ENCODE measurements at places on chromosomes 5 and 9.

GRCh38 chr5:76074487-76075065 lies 8.6 kb upstream of the SV2C start:
- DNase-seq, result peak; percentile 29

DNA sequence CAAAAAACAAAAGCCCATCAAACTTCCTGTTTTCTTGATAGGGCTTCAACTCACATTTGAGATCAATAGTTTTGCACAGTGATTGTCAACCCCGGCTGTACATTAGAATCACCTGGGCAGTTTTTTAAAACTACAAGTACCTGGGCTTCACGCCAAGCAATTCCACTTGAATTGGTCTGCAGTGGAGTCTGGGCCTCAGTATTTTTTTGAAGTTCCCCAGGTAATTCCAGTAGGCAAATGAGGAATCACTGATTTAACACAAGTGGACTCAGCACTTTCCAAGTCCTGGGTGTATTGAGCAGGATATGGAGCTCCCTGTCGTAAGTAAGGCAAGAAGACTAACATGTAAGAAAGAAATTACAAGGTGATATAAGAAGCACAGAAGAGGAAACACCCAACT lies 14.8 kb upstream of the SMIM15 start:
- no peak for DNase-seq

GRCh38 chr9:35748242-35748857 lies 678 bp downstream of the GBA2 start:
- no peak for DNase-seq

DNA sequence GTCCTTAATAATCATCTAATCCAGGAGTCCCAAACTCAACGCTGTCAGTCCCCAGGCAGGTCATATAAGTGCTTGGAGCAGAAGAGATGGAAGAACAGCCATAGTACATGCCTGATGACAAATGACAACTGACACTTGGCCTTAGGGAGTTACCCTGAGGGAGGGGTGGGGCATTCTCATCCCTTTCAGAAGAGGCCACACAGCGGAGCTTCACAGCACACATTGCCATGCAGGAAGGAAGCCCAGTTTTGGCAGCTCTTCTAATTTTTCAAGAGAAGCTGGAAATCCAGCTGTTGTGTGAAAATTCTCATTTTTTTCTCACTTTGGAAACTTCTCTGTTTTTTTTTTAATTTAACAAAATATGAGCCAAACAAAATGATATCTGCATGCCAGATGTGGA lies 89.0 kb downstream of the ASTN2 start:
- DNase-seq, result no peak

DNA sequence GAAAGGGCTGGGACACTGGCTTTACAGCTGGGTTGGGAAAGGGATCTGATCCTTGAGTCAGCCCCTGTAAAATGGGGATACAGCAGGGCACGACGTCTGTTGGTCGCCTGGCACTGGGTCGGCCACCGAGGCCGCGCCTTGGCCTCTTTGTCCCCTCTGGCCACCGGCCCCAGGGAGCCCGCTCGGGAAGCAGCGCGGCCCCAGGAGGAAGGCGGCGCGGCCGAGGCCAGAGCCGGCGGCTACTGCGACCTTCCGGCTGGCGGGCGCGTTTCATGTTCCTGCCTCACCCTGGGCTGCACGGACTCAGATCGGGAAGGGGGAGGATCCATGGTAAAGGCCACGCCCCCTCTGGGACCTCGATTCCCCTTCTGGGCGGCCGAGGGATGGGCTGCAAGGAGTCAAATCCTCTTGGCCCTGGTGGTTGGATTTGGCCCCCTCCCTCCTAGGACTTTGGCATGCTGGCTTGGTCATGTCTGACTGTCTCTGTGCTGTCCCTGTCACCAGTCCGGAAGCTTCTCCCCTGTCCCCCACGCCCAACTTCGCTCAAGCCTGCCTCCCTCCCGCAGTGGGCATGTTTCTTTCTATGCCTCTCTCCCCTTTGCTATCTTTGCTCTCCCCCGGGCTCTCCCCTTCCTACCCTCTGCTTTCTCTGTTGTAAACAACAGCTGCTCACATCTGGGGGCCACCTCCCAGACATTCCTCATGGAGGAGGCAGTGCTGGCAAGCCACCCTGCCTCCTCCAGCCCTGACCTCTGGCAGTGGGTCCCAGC lies 25.8 kb downstream of the FPGS start:
- no peak for DNase-seq

DNA sequence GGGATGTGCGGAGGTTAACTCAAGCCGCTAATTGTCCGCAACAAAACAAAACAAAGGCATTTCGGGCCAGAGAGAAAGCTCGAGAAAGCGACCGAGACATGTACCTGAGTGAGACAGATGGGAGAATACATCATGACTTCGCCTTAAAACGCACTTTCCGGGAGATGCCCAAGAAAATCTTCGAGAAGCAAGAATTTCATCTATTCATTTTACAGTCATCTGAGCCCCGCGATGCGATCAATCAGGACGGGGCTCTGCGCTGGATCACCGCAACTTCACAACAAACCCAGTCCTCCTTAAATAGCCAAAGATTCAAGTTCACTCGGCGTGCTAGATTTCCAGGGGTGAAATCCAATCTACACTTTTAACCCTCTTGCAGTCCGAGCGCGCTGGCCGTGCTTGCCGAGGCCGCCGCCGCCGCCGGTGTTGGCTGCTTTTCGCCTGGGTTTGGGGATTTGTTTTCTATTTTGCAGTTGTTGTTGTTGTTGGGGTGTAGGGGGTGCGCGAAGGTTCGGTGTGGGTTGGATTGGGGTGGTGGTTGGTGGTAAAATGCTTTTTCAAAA lies 482 bp downstream of the NFIB start:
- no peak for DNase-seq

DNA sequence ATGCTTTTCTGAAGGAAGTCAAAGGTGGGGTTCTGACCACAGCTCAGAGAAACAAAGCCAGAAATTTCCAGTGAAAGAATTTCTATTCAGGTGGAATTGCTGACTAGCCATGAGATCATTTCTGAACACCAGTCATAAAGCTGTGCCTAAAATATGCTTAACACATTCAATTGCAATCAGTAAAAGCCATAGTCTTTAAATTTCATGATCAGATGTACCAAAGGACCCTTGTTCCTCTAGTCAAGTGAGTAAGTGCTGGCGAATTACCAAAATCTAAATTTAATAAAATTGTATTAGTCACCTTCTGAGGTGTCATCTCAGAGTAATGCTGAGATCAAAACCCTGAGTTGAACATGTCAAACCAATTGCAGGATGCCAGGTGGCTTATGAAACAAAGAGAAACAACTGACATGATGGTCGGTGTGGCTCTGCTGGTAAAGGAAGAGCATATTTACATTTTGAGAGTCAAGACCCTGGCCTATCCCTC lies 334.2 kb upstream of the CCNH start:
- DNase-seq, result no peak

DNA sequence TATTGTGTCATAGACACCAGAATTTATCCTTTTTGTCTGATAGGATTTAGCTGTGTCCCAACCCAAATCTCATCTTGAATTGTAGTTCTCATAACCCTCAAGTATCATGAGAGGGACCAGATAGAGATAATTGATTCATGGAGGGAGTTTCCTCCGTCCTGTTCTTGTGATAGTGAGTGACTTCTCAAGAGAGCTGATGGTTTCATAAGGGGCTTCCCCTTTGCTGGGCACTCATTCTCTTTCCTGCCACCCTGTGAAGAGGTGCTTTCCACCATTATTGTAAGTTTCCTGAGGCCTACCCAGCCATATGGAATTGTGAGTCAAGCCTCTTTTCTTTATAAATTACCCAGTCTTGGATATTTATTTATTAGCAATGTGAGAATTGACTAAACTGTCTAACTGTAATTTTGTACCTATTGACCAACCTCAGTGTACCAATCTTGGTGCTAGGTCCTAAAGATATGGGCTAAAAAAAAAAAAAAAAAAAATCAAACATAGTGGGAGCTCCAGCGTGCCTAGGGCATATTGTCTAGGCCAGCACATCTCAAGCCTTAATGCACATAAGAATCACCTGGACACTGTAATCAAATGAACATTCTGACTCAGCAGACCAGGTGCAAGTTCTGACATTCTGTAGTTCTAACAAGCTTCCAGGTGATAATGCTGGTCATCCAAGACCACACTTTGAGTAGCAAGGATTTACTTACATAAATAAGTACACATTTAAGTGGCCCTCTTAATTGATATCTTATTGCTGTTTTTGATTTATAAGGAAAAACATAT lies 30.5 kb downstream of the ST8SIA4 start:
- no peak for DNase-seq

DNA sequence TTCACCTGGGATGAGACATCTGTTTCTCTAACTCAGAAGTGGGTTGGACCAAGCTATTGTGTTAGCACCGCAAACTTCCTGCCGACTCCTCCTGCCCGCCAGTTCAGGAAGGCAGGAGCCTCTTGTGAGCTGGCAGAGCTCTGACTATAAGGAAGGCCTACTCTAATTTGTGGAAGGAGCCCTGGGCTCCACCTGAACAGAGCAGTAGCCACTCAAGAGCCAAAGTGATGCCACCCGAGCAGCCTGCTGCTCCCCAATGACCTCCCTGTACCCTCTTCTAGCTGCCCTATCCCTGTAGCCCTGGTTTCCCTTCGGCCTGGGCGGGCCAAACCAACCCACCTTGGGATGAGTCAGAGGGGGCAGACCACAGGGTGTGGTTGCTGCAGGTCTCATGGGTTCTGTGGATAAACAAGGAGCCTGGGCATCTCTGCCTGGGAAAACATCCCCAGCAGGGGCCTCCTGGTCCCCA lies 81.6 kb downstream of the PSD2 start:
- no peak for DNase-seq

DNA sequence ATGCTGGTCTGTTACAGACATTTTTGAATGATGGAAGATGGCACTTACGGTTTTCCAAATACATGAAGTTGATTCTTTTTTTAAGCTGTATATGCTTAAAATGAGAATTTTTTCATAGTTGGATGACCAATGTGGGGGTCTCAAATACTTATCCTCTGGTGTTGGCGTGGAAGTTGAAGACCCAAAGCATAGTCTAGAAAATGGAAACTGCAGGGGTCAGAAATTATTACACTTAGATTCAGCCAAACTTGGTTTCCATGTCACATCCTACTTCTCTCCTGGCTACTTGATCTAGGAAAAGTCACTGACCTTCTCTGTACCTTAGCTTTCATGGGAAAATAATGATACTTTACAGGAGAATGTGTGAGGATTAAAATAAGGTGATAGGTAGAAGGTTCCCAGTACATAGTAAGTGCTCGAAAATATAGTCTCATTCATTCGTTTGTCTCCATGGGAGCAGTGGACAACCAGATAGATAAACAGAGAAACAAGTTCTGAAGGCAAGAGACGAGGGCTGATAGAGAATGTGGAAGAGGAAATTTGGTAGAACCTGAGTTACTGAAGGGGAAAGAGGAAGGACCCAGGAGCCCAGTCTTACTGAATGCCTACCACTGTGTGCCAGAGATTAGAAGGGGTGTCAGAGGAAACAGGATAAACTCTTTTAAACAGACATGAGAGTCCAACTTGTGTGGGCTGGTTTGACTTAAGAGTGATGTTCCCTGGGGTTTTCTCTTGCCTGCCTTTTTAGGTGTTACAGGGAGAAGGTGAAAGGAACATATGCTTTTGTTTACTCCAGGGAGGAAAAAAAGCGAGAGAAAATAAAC lies 560.3 kb upstream of the KLF4 start:
- no peak for DNase-seq

- no peak for DNase-seq
Observed at GRCh38 chr5:61737964-61738340, 405.9 kb downstream of the ZSWIM6 start.

- DNase-seq, result no peak
Observed at GRCh38 chr5:77683171-77683732, 44.7 kb upstream of the OTP start.

- DNase-seq, result no peak
Observed at GRCh38 chr5:112594095-112594850, 143.4 kb upstream of the APC start.

DNA sequence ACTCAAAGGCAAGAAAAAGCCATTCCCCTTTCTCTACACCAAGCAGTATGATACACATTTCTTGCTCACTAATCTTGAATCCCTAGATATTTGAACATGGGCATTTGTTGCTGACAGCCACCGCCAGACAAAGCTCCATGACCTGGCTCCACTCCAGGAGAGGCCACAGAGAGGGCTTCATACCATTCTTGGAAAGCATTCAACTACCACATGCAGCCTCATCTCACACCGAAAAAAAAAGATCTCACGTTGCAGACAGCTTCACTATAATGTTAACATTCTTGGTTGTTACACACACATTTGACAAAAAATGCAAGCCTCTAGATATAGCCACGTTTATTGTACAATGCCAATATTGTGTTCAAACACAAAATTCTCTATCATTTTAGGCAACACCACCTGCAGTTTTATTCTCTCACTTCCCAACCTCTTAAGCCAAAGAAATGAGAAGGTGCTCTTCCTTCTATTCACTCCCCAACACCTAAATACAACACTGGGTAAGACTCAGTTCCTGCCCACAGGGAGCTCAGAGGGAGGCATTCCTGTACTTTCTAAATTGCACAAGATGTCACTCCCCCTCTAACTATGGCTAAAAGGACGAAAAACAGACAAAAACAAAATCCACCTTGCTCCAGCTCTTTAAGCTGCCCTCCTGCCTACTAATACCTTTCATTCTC lies 222.4 kb downstream of the TSSK1B start:
- DNase-seq, result no peak

DNA sequence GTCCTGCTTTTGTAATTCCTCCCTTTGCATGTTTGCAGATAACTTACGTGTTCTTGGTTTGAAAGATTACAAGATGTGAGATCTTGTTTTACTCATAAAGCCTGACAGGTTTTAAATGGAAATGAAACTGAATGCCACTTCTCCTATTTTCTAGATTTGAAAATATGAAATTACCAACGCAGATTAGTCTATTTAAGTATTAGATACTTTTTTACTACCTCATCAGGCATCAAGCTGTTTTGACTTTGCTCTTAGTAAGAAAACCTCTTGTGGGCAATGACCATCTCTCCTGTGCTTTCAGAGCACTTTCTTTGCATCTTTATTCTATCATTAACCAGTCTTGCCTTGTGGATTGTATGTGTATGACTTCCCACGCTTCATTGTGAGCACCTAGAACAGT lies 3.5 kb downstream of the DMXL1 start:
- no peak for DNase-seq

- DNase-seq, result no peak
Observed at GRCh38 chr5:136033234-136033633, 4.4 kb downstream of the TGFBI start.

- no peak for DNase-seq
Observed at GRCh38 chr5:125198270-125198974, 452.0 kb upstream of the ZNF608 start.

GRCh38 chr5:124952079-124952478 lies 205.6 kb upstream of the ZNF608 start:
- DNase-seq, result no peak

GRCh38 chr5:156164306-156164705 lies 162.7 kb upstream of the SGCD start:
- DNase-seq, result no peak

DNA sequence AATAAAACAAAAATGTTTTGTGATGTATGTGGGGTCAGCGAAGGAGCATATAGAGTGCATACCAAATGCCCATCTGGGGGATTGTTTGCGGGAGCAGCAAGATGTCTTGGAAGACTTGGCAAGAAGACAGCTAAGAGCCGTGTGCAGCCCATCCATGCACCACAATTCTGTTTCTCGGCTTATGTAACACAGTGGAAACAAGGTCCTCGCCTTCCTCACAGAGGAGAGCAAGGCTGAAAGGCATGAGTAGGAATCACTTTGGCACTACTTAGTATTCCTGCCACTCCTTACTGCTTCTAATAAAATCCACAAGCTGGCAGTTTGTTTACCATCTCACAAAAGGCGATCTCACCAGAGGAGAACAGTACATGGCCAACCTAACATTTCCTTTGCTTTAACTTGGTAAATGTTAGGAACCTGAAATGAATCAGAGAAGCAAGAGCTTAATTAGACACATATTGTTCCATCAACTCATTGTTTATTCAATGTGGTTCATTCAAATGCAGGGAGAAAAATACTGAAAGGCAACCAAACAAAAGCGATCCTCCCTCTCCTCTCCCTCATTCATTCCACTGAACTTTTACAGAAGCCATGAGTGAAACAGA lies 648.1 kb downstream of the ACTL7B start:
- DNase-seq, result no peak
